ENCODE measurements at places on chromosomes 6 and 20. TPM values are rescaled to one million over a fixed set of nuclear protein-coding genes. Genes with fewer than 3 reads are reported as not detected.

The XKR7 gene
- not detected for polyA plus RNA-seq

The TCP11 gene
- polyA plus RNA-seq: 0.04 TPM

DNA sequence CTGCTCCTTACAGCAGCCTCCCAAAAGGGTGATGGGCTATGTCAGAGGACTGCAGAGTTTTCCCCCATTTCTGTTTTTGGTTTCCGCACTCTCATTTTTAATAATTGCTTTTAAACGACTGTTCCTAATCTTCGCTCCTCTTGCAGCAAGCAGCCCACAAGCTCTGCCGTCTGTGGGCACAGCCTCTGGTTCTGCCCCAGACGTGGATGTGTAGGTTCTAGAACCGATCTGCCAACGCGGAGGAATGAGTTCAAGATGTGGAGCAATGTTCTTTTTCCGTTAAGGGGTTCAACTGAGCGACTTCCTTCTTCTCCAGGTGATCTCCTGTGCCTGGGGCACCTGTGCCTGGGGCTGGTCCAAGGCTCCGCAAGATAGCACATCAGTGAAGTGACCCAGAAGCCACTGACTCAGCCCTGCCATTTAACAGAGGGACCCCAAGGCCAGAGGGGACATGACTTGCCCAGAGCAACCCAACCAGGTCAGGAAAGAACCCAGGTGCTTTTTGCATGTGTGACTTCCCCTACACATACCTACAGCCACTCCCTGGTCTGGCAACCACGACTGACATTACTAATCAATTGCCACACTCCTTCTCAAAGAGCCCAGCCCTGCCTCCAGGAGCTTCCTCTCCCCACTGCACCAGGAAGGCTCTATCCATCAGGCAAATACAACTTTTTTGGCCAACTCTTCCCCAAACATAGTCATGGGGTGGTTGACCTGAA is 22.7 kb downstream of the PMEPA1 start:
- DNase-seq: no peak

- DNase-seq: no peak
Observed at GRCh38 chr20:17925940-17926300, 42.7 kb downstream of the SNX5 start.

DNA sequence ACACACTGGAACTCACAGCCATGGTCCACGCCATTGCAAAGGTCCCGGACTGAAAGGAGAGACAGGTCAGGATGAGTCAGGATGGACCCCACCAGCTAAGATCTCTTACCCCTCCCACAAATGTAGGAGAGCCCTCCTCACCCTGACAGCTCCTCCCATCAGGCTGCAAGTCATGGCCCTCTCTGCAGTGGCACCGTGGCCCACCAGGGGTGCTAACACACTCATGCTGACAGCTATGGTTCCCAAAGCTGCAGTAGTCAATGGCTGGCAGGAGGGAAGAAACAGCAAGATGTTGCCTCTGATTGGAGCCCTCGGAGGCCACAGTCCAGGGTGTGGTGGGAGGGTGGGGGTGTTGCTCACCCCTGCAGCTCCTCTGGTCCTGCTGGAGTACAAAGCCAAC is 5.7 kb upstream of the RBPJL start:
- DNase-seq: no peak

DNA sequence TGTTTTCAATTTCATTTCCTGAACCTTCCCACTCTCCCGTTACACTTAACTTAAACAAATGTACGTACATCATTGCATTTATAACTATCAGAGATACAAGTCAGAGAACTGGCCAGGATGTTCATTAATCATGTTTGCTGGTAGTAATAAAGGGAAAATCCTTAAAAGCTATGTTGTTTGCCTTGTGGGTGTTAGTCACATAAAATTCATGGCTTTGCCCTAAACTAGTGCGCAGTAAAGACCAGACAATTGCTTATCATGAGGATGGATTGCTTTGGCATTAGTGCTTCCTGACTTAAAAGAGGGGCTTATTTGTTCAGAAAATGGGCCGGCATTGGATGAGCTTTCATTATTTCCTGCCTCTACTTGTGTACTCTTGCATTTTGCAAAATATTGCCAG is 1037.3 kb upstream of the FLRT3 start:
- DNase-seq: no peak

DNA sequence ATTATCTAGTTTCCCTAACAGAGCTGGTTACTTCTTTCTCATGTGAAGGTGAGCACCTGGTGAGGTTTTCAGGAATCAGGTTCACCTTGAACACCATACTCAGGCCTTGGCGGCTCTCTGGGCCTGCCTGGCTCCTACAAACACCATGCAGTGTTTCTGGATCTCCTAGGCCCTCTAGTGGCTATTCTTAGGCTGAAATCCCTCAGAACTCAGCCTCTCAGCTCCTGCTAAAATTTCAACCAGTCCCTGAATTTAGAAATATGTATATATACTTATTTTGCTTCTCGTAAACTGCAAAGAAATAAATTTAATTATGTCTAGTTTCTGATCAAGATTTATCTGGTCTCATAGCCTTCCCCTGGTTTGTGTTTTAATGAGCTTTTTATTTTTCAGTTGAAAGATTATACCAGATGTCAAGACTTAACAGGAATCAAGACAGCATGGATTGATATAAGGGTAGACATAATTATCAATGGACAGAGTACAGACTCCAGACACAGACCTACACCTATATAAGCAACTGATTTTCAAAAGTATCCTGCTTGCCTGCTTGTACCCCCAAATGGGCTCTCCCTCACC is 55.9 kb downstream of the ANKEF1 start:
- peak; percentile 31 for DNase-seq

GRCh38 chr6:44606504-44606903 is 219.0 kb downstream of the CDC5L start:
- peak; percentile 54 for DNase-seq
